SW 1271 (cell line): ENCODE measurements at places on chromosomes 5 and 9.
A peak's percentile ranks its signal among the peaks of the same experiment; 100 is the strongest.

DNA sequence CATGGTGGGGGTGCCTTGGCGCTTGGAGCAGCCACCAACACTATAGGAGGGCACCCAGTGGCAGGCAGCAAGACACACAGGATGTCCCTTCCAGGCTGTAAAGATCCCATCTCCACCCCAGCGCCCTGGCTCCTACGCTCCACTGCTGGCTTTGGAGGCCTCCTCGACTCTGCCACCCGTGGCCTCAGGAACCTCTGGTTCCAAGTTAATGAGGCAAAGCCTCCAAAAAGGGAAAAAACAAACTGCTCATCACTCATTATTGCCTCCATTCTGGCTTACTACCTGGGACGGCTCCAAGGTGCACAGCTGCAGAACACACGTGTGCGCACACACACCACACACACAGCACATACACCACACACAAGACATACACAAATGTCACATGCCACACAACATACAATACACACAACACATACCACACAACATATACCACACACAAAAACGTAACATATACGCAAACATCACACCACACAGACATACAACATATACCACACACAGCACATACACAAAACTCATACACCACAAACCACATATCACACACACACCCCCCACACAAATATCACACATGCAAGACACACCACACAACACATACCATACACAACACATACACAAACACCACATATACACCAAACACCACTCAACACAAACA lies 45.3 kb downstream of the ROR2 start:
- no peak for DNase-seq

GRCh38 chr5:101424530-101425175 lies 521.6 kb upstream of the ST8SIA4 start:
- no peak for DNase-seq

DNA sequence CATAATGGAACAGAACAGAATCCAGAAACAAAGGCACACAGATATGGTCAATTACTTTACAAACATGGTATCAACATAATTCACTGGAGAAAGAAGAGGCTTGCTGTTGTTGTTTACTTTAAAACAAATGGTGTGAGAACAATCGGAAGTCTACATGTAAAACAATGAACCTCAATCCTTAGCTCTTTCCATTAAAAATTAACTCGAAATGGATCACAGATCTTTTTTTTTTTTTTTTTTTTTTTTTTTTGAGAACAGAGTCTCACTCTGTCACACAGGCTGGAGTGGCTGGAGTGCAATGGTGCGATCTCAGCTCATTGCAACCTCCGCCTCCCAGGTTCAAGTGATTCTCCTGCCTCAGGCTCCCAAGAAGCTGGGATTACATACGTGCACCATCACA lies 9.8 kb downstream of the SEMA4D start:
- no peak for DNase-seq

DNA sequence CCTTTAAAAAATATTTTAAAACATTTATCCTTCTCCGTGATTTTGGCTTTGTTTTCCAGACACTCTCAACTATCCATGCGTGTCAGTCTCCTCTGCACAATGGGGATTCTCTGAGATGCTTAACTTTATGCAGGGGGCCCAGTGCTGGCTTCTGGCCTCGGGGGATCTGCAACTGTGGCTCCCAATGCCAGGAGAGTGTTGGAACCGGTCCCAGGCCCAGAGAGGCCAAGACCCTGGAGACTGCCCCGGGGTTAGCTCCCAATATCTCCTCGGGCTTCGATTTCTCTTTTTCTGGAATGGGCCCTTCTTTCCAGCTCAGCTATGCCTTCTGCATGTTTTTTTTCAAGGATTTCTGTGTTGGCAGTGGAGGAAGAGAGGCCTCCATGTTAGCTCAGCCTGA lies 20.1 kb upstream of the SARDH start:
- no peak for DNase-seq

DNA sequence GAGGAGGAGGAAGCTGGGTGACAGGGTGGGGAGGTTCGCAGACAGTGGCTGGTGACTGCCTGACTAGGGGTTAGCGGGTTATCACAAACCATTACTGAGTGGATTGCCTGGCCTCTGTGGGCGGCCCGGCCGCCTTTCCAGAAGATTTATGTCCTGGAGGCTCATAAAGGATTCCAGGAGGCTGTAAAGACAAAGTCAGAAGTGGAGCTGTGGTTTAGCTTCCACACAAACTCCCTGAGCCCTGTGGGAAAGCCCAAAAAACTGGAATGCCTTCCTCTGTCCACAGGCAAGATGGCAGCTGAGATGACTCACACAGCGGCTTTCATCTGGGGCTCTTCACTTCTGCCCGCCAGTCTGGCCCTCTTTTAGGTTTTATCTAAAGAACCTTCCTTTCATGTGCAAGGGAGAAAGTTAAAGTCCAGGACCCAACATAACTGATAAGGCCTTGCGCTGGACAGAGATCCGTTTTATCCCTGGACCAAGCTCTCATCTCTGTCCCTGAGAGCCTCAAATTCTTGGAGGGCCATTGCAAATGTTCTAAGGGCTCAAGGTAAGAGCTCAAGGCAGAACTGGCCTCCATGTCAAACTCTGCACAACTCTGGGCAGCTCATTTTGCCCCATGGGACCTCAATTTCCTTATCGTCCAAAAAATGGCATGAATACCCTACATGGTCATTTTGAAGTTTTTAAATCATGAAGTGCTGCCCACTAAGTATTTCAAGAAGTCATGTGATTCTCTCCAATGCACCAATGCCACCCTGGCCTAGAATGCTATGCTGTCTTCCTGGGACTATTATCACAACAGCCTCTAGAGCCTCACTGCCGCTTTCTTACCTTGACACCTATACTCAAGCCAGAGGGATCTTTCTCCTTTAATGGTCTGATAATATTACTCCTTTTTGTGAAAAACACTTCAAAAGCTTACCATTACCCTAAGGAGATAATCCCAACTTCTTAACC lies 249.4 kb upstream of the TRIM32 start:
- no peak for DNase-seq

DNA sequence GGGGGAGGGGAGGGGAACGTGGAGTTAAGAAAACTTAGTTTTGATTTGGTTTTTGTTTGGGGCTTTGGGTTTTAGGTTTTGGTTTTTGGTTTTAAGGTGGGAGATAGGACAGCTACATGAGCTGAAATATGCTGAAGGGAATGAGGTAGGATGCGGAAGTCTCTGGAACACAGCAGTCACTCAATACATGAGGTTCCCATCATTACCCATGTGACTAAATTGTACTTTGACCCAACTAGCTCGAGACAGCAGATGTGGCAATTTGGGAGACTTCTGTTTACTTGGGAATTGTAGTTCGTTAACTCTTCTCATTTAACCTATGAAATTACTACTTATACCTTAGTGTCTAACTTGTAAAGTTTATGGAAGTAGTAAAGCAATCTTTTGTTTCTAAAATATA lies 124.2 kb downstream of the TLE1 start:
- DNase-seq, result no peak

GRCh38 chr5:61330845-61331406 lies 1.1 kb upstream of the ZSWIM6 start:
- peak; percentile 57 for DNase-seq

DNA sequence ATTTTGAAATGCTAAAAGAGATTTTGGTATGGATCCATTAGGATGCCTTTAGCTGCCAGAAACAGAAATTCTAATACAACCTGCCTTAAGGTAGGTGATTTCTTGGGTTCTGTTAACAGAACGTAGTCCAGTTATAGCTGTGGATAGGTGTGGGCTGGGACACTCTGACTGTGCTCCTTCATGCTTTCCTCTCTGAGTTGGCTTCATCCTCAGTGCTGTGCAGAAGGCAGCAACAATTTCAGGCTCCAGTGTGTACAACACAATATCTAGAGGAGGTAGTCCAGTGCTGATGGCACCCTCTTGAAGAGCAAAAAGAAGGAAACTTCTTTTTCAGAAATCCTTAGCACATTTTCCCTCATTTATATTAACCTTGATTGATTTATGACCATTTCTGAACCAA lies 34.4 kb downstream of the NNT start:
- no peak for DNase-seq

- DNase-seq, result no peak
Measured at GRCh38 chr9:93392974-93393373, 58.5 kb upstream of the FAM120A start.

DNA sequence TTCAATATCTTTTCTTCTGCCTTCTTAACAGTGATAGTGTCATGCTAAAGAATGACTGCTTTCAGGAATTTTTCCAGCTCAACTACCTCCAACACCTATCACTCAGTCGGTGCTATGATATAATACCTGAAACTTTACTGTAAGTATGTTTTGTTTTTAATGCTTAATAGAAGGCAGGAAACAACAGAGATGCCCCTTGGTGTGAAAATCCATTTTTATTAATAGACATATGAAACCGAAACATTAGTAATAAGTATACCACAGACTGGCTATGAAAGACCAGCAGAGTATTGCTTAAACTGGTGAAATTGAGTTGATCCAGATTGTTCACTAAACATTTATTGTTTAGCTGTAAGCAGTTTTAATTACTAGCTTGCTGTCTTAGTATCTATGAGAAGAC lies 25.2 kb downstream of the SKP2 start:
- no peak for DNase-seq

DNA sequence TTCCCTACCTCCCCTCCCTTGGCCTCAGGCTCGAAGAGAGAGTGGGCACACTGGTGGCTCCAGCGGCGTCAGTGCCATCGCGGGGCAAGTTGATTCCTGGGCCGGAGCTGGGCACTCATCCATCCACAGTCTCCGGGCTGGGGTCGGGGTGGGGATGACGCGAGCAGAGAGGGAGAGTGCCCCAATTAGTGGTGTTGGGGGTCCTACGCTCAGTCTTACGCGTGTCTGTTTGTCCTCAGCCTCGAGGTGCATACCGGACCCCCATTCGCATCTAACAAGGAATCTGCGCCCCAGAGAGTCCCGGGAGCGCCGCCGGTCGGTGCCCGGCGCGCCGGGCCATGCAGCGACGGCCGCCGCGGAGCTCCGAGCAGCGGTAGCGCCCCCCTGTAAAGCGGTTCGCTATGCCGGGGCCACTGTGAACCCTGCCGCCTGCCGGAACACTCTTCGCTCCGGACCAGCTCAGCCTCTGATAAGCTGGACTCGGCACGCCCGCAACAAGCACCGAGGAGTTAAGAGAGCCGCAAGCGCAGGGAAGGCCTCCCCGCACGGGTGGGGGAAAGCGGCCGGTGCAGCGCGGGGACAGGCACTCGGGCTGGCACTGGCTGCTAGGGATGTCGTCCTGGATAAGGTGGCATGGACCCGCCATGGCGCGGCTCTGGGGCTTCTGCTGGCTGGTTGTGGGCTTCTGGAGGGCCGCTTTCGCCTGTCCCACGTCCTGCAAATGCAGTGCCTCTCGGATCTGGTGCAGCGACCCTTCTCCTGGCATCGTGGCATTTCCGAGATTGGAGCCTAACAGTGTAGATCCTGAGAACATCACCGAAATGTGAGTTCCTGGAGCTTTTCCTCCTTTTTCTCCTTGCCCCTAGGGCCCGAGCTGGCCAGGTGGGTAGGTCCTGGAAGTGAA lies 861 bp downstream of the NTRK2 start:
- DNase-seq, result no peak

GRCh38 chr9:9337129-9337528 lies 1275.7 kb downstream of the PTPRD start:
- no peak for DNase-seq

DNA sequence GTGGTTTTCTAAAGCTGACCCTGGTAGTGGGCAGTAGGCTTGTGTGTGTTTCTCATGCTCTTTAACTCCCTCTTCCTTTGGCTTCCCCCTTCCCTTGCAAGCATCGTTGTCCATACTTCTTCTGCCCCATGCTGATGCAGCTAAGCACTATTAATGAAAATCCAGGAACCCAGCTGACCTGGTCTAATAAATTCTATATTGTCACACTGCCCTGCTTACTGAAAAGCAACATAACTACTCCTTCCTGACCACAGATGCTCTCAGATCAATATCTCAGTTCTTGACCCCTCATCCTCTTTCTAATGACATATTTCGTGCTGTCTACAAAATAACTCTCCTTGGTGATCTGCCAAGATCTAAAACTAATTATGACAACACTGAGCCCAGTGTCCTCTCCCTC lies 405.5 kb downstream of the EFNA5 start:
- DNase-seq, result no peak

- no peak for DNase-seq
Measured at GRCh38 chr5:67896311-67896929, 319.1 kb upstream of the PIK3R1 start.

DNA sequence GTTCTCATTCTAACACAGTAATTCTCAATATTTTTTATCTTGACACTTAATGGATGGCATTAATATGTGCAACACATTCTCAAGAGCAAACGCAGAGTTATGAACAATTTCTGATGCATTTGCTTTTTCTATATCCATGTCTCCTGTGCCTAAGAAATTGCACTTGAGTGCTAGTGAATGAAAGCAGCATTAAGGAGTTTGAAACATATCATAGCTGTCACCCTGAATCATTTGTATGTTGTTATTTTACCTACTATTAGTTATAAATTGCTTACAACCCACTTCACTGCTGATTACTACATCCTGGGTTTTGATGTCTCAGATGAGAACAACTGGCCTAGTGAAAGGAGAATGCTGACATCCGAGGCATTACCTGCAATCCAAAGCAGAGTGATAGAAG lies 387.3 kb downstream of the RASEF start:
- no peak for DNase-seq

- DNase-seq, result no peak
Measured at GRCh38 chr5:2135354-2135753, 252.6 kb upstream of the IRX4 start.

DNA sequence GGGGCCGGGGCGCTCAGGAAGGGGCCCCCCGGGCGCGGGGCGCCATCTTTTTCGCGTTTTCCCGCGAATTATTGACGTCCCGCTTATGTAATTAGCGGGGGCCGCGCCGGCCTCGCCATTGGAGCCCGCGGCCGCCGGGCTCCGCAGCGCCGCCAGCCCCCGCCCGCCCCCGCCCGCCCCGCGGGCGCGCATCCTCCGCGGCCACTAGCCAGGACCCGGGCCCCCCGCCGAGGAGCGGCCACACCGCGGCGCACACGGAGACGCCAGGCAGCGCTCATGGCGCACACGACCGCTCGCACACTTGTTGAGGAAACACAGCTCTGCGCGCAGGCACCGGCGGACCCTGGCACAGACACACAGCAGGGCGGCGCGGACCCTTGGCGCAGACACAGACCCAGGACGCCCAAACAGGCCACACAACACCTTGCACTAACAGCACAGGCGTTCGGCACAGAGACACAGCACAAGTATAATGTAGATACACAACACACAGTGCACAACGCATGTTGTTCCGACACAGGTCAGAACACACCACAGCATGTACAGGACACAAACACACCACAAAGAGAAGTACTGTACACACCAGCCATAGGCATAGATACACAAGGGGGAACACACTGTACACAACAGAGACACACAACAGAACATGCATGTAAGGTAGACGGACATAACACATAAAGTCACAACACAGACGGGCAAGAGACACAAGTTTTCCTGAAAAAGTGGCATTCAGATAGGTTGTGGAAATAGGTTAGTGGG lies 467 bp upstream of the PHF19 start:
- DNase-seq, result peak; percentile 66

- no peak for DNase-seq
Measured at GRCh38 chr9:107222020-107222522, 61.0 kb upstream of the RAD23B start.
